ENCODE measurements at places on chromosomes 4 and X.

DNA sequence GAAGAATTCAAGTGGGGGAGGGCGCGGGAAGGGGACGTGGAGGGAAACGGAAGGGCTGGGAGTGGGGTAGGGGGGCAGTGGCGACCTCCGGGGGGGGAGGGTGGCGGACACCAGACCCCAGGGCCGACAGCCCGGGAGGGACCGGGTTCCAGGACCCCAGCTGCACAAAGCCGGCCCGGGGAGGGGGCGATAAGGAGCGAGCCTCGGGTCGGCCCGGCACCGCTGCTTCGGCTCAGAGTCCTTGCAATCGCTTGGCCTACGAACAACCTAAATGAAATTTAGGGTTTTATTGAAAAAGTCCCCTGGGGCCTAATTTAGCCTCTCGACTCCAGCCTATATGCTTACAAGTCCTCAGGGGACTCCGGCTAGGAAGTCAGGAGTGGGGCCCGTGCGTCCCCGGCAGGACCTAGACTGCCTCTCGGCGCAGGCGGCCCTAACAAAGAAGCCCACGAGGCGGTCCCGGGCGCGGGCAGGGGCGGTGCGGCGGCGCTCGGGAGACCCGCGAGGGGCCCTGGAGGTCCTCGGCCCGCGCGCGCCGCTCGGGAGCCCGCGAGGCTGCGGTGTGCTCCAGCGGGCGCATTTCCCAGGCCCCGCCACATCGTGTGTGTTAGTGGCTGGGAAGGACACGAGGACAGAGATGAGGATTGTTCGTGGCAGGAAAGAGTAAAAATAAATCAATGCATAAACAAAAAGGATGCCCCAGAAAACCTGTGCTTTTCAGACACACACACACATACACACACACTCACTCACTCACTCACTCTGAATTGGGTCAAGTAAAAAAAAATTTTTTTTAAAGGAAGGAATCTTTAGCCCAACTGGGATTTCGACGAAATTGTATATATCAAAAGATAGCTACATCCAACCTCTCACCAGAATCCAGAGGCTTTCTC, 70.0 kb downstream of the MGST2 start:
- no peak for DNase-seq

DNA sequence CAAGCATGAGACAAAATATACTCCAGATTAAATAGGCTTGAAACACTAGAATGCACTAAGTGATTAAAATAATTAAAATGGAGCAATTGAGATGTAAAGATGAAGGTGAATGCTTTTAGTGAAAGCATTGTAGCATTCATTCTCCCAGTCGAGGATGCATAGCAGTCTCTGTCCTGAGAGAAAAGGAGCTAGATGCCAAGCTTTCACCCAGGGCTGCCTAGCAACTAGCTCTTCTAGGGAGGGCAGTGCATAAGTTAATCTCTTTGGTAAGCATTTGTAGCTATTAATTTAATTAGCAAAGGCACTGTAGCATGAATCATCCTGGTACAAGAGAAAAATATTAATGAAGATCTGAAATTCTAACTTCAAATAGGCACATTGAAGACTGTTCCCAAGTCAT, 1014.8 kb downstream of the C4orf33 start:
- no peak for DNase-seq

- DNase-seq, result no peak
These were observed 211.8 kb downstream of the NPFFR2 start for GRCh38 chr4:72243641-72244040.

- no peak for DNase-seq
These were observed 225.4 kb upstream of the AGA start for GRCh38 chr4:177667687-177668086.

GRCh38 chrX:114924856-114925255, 92.6 kb downstream of the IL13RA2 start:
- DNase-seq, result no peak

- DNase-seq, result no peak
These were observed 1.1 kb downstream of the POLA1 start for GRCh38 chrX:24694825-24695224.

- no peak for DNase-seq
These were observed 108.1 kb downstream of the UCHL1 start for GRCh38 chr4:41364876-41365275.

- DNase-seq, result no peak
These were observed 50.2 kb downstream of the RPGR start for GRCh38 chrX:38277136-38277535.

DNA sequence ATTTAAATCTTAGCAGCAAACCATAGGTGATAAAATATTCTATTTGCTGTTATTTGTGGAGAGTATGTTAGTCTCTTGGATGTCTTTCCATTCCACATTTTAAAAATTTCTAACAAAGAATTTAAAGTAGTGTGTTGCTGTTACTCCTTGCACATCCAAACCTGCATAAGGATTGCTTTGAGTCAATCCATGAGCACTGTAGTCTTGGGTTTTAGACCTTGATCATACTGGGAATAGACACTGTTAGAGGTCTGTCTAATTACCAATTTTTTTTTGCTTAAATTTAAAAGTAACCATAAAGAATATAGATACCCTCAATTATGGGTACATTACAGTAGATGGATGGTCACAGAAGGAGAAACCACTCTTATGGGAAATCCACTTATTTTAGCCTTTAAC, 1.5 kb downstream of the AFP start:
- DNase-seq, result no peak

- DNase-seq, result no peak
These were observed 14.4 kb upstream of the PGRMC2 start for GRCh38 chr4:128301979-128302378.

- DNase-seq, result no peak
These were observed 263.8 kb upstream of the IGFBP7 start for GRCh38 chr4:57373991-57374390.

DNA sequence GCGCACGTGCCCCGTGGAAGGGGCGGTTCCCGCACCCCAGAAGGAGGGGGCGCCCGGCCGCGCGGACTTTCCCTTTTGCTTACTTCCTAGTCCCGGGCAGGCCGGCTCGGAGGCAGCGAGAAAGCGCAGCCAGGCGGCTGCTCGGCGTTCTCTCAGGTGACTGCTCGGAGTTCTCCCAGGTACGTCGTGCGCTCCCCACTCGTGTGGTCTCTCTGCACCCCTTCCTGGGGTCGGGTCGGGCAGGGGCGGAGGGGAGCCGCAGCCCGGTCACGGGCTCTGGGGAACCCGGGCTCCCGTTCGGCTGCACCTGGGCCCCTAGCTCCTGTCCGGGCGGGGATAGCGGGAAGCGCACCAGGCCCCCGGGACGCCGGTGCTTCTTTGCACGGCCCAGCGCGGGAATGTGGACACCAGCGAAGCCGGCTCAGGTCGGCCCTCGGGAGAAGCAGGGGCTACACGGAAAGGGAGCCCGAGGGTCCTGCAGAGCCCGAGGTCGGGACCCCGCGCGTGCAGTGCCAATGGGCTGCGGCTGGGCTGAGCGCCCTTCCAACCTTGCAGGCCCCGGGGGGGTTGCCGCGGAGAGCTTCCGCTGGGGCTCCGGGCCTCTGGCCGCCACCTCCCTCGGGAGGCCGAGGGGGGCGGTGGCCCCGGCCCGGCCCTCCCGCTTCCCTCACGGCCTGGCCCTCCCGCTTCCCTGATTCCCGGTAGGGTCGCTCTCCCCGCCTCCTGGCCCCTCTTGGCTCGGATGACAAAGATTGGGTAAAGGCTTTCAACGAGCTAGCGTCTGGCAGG, at the start of gene TLR2:
Gene TLR2 (plus strand): TSS at position 99 of the 789 bp plus-strand sequence. CDS start 18,628 bp downstream, outside the sequence.
- DNase-seq, result no peak

DNA sequence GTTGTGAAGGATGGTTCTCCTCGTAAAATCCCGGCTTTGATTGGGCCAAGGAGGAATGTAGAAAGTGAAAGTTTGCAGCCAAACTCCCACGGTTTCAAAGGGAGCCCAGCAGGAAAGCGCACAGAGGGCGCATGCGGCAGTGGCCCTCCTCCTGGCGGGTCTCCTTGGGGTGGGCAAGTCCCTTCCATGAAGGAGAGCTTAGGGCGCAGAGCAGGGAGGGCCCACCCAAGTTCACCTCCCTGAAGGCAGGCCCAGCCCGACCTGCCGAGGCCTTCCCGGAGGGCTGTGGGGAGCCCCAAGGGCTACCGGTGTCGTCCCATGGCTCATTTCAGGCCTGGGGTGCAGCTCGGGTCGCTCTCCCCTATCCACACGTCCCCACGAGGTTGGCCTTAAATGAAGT, 2.0 kb downstream of the PDZD4 start:
- DNase-seq, result no peak

GRCh38 chr4:76155979-76156378, 7.8 kb upstream of the NUP54 start:
- no peak for DNase-seq

DNA sequence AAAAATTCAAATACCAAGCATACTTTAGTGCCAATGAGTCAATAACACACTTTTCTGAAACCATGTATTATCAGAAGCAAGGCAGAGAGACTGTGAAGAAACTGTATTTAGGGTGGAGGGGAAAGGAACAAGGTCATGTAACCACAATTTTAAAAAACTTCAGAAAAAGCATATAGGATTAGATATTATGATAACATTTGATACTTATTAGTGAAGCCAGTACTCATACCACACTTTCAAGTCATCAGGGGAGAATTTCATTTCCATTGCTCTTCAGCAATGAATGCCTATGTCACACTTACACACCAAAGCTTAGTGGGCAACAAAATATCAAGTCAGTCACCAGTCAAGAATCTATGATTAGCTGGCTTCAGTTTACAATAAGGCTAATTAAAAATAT, 602.2 kb downstream of the IL15 start:
- no peak for DNase-seq

GRCh38 chr4:1870578-1871443, at the start of gene NSD2:
Gene NSD2, plus strand, starts transcription at chr4:1871393. Its CDS starts 29,262 bp downstream, at chr4:1900655.
- peak; percentile 79 for DNase-seq

DNA sequence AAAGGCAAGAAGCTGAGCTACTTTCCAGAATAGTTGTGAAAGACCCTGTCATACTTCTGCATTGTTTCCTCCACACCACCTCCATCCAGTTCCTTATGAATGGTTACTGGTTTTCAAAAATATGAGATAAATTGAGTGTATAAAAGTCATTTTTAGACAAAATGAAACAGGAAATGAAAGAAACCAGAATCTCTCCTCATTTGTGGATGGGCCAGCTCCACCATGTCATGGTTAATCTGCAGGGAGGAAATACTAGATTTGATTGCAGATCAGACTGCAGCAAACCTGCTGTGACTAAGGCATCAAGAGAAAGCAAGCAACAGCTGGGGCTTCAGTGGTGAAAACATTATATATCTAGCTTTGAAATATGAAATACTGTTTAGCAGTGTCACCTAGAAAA, 23.8 kb downstream of the F9 start:
- no peak for DNase-seq

- no peak for DNase-seq
These were observed 92.0 kb upstream of the CBR4 start for GRCh38 chr4:169102026-169102425.

DNA sequence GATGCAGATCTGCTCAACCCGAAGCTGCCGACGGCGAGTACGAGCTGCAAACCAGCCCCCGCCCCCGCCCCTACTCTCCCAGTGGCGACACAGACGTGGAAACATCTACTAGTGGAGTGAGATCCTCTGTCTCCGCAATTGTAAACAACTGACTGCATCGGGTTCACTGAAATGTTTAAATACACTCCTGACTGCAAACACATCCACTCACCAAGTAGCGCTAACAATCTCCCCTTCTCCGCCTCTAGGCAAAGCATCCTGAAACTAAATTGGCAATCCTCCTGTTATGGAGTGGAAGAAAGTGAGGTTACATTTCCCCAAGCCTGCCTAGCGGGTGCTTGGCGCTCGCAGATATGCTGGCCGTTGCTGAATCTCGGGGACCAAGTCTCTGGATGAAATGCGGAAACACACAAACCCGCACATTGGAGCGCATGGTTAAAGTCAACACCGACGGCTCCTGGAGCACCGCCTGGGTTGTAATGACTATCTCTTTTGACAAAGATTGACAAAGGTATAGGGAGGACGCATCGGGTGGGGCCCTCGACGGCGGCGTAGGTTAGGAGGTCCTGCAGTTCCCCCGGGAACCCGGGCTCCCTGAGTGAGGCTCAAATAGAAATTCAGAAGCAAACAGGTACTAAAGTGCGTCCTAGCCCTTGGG, 117.0 kb upstream of the TEX13C start:
- no peak for DNase-seq

- no peak for DNase-seq
These were observed 72.3 kb downstream of the IGSF1 start for GRCh38 chrX:131216828-131217227.

All from KG1 (cell line).